ENCODE measurements at places on chromosomes 4 and X.

DNA sequence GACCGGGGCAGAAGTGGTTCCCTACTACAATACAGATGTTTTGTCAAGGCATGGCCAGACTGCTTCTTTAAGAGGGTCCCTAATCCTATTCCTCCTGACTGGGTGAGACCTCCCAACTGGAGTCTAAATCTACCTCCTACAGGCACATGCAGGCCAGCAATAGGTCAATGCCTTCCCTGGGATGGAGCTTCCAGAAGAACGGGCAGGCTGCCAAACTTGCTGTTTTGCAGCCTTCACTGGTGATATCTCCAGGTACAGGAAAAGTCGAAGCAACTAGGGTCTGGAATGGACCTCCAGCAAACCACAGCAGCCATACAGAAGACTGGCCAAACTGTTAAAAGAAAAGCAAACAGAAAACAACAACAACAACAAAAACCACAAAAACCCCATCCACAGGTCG, 678.4 kb upstream of the DIAPH2 start:
- DNase-seq, result no peak

DNA sequence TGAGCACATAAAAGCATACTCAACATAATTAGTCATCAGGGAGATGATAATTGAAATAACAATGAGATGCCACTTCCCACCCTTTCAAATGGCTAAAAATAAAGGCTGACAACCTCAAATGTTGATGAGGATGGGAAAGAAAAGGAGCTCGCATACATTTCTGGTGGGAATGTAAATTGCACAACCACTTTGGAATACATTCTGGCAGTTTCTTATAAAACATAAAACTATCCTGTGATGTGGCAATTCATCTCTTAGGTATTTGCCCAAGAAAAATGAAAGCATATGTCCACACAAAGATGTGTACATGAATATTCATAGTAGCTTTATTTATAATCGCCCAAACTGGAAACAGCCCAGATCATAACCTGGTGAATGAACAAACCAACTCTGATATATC, 687 bp upstream of the ZNF275 start:
- DNase-seq, result no peak

DNA sequence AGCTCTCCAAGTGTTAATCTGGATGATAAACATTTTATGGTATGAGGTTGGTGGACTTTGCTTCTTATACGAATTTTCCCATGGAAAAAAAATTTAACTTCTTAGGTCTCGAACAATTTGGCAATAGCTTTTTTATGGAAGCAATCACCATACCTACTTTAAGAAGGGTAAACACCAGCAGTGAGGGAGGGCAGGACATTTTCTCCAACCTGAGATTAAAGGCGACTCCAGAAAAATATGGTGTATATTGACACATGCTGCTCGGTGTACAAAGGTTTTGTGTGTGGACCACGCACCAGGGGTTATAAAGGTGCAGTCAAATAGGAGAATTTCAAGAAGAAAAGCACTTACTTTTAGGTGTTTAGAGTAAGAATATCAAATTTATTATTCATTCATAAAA, 34.2 kb upstream of the SULT1E1 start:
- no peak for DNase-seq

DNA sequence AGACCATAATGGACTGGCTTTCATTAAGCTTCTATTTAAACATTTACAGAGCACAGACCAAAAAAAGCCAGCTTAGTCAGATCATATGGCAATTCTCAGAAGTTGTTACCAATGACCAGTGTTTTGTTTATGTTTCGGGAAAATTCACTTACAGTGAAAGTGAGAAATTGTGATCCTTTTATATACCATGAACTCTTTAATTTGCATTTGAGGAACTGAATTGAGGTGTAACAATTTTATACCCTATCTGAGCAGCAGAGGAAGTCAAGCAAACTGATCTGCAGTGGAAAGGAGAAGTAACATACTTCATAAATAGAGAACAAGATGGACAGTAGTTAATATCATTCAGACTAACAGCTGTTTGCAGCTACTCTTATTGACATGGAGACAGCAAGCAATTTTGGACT, 97.1 kb downstream of the TMA16 start:
- DNase-seq, result no peak

DNA sequence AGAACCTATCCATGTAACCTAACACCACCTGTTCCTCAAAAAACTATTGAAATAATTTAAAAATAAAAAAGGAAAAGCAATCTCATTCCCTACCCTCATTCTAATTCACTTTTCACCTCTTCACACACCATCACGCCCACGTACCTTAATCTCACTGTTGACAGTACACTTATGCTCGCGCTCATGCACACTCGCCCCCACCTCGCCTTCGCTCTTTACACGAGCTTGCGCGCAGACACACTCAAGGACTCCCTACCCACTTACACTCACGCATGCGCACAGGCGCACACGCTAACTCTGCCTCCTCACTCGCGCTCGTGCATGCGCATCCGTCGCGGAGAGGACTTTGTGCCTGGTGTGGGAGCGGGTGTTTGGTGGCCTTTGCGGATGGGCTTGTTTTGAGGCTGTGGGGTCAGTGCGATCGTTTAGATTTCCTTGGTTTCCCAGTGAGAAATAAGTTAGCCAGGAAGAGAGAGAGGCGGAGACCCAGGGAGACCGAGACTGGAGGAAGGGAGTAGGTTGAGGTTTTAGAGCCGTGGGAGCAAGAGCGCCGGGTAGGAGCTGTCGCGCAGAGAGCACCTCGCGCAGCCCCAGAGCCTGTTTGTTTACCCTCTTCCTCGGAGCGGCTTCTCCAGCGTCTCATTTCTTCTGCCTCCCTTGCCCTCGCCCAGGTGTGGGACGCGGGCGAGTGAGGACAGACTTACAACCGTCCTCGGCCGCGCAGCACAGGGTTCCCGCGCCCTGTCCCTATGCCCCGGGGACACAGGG, 8.1 kb upstream of the GSX2 start:
- no peak for DNase-seq

DNA sequence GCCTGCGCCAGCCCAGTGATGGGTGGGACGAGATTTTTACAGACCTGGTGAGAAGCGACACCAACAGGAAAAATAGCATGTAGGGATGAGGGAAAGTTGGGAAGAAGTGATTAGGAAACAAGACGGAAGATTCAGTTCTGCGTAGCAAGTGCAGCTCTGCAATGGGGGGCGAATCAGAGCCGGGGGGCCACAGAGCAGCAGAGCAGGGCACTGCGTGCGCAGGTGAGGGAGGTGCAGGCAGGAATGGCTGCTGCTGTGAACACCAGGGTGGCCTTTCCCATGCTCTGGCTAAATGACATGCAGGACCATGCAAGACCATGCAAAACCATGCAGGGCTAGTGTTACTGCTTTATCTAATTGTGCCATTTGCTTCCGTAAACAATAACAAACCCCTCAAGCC, 442.7 kb upstream of the FRG1 start:
- DNase-seq, result no peak

GRCh38 chr4:130812117-130812765, 1716.3 kb downstream of the C4orf33 start:
- DNase-seq, result peak; percentile 34

GRCh38 chr4:77157859-77158486, 966 bp downstream of the CCNG2 start:
- peak; percentile 56 for DNase-seq

- peak; percentile 66 for DNase-seq
Measured at GRCh38 chr4:83644677-83645659, 109.1 kb downstream of the GPAT3 start.

GRCh38 chr4:37922328-37922727, 31.4 kb downstream of the TBC1D1 start:
- DNase-seq, result no peak

DNA sequence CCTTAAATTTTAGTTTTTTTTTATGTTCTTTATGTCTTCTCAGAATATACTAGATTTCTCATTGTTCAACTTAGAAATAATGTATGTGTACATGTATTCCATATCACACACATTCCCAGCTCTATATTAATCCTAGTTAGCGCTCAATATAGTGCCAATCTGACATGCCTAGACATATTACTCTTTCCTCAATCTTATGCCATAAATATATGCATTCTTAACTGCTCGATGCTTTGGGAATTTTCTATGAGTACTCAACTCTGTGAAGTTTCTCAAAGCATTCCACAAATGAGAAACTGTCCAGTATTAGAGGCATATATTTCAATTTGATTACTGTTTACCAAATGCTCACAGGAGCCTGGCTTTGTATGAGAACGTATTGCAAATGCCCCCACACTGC, 231.2 kb upstream of the VEGFC start:
- no peak for DNase-seq

DNA sequence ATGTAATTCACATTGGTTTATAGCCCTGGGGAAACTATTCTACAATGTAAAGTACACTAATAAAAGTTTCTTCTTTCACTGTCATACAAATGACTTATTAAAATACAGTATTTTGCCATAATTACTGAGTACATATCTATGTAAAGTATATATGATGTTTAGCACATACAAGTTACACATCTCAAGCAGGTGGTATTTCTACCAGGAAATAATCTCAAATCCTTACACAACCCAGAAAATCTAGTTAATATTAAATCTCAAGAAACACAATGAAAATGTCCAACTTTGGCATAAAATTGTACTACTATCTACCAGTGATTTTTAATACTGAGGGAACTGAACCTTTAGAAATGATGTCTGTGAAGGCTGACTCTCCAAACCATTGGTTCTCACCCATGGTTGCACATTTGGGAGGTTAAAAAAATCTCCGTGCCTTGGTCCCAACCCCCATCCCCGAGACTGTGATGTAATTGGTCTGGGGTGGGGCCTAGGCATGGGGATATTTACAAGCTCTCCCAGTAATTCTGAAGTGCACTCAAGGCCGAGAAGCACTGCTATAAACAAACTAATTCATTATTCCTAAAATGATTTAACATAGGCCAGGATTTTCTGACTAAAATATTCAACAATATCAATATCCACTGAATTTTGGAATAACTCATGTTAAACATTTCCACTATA, 27.6 kb downstream of the MAP3K15 start:
- no peak for DNase-seq

DNA sequence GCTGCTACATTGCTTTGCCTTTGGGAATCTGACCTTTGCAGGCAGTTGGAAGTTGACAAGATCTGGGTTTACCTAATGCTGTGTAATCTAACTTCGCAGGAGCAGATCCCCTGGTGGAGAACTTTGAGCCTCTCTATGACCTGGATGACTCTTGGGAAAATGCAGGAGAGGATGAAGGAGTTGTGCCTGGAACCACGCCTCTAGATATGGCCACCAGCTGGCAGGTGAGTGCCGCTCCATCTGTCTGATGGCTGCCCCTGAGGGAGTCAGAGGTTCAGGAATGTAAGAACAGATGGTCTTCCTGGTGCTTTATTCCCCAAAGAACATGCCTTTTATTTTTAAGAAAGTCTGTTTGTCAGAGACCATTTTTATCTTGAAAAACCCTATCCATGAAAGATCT, 109.3 kb downstream of the NFKB1 start:
- DNase-seq, result no peak

DNA sequence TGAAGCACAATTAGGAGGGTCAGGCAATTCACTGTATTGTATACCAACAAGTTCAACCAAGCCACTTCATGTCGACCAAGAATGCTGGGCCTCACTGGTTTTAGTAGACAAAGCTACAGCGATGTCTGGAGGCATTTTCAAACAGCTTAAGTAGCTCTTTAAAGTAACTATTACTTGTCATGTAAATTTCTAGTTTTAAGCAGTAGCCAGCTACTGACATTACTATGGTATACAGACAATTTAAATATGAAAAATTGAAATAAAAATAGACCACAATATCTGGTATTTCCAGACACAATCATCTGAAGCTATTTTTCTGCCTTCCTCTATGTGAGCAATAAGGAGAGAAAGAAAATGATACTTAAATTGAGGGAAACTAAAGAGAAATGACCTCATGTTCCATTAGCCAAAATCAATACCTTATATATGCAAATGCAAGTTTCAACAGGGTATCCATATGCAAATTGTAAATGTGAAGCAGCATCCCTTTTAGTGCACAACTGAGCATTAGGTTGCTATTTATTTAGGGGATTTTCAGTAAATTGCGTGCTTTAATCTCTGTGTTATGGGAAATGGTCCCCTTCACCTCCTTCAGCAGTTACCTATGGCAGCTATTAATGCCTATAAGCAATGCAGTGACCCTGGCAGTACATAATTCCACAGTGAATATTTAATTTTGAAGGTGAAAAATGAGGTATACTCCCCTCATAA, 119.5 kb downstream of the GPC3 start:
- DNase-seq, result no peak

- no peak for DNase-seq
Measured at GRCh38 chr4:69702201-69702600, 49.2 kb upstream of the UGT2A1 start.

- no peak for DNase-seq
Measured at GRCh38 chr4:113701169-113701568, 60.4 kb downstream of the CAMK2D start.

GRCh38 chr4:140748171-140748570, 8.0 kb downstream of the TBC1D9 start:
- DNase-seq, result no peak

- DNase-seq, result no peak
Measured at GRCh38 chrX:12865359-12865758, 1.5 kb upstream of the TLR7 start.

DNA sequence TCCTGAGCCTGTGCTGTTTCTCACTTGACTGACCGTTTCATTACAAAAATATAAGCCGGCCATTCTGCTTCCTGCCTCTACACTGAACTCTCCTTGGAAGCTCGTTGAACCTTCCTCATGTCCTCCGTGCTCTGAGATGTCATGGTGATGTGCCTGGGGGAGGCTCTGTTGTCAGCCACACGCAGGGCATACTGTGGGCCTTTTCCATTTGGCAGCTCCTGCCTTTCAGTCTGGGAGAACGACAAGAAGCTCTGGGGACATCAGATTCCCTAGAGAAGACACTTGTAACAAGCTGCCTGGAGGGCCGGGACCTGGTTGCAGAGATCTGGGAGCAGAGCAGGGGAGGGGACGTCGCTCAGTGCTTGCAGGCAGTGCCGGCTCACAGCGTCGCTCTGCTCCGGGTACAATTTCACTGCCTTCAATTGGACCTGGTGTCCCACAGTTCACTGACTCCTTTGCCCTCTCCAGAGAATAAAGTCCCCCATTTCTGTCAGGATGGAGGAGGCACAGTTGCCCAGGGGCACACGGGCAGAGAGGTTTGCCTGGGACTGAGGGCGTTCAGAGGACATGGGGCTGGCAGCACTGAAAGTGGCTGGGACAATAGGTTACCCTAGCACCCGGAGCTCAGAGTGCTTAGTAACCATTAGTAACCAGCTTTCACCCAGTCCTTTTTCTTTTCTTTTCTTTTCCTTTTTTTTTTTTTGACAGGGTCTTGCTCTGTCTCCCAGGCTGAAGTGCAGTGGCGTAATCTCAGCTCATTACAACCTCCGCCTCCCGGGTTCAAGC, 19.1 kb upstream of the MECP2 start:
- DNase-seq, result no peak

GRCh38 chr4:37948542-37948941, 11.7 kb upstream of the PTTG2 start:
- DNase-seq, result no peak

DNA sequence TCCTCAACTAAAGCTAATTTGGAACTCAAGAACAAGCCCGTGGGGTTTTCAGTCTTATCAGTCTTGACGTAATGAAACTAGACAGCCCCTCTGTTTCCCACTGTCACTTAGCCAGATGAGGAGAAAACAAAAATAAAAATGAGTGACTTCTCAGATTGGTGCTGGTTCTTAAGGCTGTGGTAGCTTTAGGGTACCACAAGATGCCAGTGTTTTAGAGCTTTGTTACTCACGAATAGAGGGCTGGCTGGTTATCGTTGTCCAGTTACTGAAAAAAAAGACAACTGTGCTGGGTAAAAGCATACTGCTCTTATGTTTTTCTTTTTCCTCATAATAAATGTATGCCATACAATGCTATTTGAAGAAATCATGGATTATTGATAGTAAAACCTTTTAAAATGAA, 796.7 kb downstream of the RAPGEF2 start:
- DNase-seq, result no peak

Measured in brain pericyte (primary cell).